BE2C (cell line): ENCODE measurements at places on chromosomes 11 and 22.

GRCh38 chr11:45323601-45324249 is 37.6 kb upstream of the SYT13 start:
- no peak for DNase-seq

DNA sequence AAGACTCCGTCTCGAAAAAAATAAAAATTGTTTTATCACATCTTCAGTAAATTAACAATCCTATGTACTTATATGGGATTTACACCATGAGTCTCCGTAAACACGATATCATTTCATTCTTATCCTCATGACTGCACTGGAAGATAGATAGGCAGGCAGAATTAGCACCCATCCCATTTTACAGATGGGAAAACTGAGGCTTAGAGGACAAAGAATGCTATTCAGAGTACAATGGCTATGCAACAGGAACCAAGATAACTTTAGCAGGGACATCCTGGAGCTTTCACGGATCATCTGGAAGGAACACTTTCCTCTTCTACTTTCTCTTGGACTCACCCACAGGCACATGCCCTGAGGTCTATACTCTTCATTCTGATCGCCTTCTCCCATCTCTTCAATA is 14.6 kb upstream of the SGSM1 start:
- no peak for DNase-seq

DNA sequence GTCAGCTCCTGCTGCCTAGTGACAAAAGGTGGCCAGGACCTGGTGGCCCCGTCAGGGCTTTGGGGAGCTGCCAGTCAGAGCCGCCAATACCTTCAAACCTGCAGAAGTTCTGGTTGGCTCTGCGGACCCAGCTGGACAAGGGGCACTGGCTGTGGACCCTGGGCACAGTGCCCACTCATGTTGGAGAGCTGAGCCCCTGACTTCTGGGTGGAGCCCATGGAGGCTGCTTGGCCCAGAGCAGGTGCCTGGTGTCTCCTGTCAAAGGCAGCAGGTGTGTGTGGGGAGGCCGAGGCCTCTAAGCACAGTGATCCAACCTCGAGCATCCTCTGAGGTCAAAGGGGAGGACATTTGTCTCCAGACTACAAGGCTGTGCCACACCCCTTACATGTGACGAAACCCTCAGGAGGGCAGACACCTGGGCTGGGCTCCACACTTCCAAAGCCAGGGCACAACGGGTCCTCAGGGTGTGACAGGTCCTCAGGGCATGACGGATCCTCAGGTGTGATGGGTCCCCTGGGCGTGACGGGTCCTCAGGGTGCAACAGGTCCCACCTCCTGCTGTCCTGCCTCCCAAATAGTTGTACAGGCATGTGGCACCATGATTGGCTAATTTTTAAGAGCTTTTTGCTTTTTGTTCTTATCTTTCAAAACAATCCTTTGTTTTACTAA is 37.0 kb downstream of the MUC2 start:
- DNase-seq: peak; percentile 1

DNA sequence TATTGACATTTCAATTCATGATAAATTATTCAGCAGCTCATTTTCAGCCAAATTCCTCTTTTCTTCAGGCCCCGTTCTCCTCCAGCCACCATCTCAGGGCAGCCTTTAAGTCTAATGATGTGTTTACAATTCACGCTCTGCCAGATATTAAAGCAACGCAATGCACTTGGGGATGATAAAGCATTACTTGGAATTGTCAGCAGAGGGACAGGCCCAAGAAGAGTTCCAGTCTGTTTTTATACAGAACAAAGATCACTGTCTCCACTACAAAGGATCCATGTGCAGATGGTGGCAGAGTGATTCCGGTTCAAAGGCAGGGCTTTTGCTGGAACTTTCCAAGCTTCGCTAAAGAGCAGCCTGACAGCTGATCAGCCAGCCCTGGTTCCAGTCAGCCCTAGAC is 13.6 kb upstream of the GALNT18 start:
- DNase-seq: no peak

DNA sequence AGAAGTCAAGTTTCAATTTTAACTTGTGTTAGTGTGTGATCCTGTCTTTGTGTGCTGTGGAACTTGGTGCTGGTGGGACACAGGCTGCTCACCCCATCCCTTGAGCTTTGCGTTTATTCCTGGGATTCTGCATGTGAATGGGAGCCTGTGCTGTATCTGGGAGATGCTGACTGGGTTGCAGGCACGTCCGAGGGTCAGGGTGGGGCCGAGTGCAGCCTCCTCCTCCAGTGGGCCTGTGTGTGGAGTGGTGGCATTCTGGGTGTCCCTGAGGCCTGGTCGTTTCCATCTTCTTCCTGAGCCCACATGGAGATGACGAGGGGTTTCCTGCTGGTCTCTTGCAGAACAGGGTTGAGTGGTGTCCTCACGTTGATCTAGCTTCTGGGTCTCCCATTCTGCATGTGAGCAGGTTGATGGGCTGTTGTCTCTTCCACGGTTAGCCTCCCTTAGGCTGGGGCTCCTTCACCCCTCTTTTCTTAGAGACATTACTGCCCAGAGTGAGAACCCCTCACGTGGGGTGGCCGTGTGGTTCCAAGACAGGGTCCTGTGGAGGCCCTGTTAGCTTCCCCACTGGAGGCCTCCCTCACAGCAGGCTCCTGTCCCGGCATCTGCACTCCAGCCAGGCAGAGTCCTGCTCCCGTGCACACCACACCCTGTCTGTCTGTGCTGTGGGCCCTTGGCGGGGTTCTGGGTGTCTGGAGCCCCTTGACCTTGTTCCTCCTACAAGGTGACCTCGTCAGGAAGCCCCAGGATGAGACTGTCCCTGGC is 4.9 kb downstream of the PTDSS2 start:
- no peak for DNase-seq

DNA sequence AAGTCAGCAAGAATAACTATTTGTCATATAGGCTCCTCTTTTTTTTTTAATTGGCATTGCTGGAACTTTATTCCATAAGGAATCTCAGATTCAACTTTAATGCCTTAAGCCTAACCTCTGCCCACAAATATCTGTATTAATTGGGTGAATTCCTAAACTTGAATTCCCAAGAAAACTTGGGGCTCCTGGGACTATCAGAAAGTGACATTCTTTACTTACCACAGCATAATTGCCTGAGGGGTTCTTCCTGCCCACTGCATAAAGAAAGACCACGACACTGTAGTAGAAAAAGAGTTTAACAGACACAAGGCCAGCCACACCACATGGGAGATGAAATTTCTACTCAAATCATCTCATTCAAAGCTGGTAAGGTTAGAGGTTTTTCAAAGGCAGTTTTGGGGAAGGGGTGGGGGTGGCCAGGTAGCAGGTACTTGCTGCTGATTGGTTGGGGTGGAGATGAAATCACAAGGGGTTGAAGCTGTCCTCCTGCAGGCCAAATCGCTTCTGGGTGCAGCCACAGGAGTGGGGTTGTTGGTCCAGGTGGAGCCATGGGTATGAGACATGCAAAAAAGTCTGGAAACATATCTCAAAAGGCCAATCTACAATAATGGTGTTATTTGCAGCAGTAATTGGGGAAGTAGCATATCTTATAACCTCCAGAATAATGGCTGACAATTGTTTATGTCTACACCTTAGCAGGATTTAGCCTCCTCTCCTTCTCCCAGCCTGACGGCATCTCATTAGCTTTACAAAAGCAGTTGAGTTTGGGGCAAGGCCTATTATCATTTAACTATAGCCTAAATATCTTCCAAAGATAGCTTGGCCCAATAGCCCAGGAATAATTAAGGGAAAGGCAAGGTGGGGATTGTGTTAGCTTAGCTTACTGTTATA is 4.8 kb upstream of the NLRP10 start:
- DNase-seq: no peak
